ENCODE measurements at places on chromosomes 1 and 21. TPM values are rescaled to one million over a fixed set of nuclear protein-coding genes. Genes with fewer than 3 reads are reported as not detected.

The GPR161 gene
- polyA plus RNA-seq = 2.6 TPM

The ZBTB40 gene
- 2.1 TPM for polyA plus RNA-seq

The ADORA3 gene
- 1.2 TPM for polyA plus RNA-seq

The KCNH1 gene
- polyA plus RNA-seq = 0.12 TPM

The FAM177B gene
- polyA plus RNA-seq = 53.9 TPM

The OR2L13 gene
- not detected for polyA plus RNA-seq

The EVI5 gene
- 8.9 TPM for polyA plus RNA-seq

The UBXN10 gene
- polyA plus RNA-seq = 1.5 TPM

The CLCC1 gene
- 7.3 TPM for polyA plus RNA-seq

The MNDA gene
- polyA plus RNA-seq = 1.3 TPM

The GABPA gene
- polyA plus RNA-seq = 6.8 TPM
